ENCODE measurements at places on chromosomes 1 and 21.

DNA sequence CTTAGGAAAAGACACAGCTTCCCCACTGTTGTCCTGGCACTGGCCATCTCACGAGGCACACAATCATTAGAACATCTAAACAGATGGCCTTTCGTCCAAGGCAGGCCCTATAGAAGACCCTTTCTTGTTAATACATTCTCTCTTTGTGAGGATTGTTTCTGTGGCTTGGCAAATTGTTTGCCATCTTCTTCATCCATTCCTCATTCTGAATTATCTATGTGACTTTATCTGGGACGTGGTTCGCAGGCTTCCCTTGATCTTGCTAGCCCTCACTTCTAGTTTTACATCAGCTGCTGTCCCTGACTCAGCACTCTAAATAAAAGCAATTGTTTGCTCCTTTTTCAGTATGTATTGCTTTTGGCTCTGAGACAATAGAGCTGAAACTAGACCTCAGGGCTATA lies 101.1 kb upstream of the ZC3H11B start:
- DNase-seq = no peak

DNA sequence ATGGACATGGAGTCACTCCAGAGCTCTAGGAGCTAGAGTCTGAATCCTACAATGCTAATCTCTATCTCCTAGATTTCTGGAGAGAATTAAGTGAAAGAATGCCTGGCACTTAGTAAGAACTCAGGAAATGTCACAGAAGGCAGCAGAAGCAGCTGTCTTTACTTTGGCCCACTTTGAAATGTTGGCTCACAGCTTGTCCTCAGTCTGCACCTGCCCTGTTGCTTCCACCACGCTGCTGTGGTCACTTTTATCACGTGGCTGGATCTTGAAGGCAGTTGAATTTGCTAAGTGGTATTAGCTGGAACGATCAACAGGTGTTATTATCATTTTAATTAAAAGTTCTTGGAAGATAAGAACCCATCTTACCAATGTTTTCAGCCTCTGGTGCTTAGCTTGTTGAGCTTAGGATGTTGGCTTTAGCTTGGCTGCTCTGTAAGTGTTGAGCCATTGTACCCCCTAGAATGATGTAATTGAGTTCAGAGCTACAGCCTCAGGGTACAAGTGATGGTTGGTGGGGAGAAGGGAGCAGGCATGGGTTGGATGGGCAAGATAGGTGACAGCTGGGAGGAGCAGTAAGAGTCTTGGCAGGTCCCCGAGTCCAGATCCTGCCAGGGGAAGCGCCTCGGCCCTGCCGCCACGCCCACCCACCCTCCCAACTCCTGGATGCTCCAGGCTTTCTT lies 41.9 kb upstream of the EPS8L3 start:
- no peak for DNase-seq

DNA sequence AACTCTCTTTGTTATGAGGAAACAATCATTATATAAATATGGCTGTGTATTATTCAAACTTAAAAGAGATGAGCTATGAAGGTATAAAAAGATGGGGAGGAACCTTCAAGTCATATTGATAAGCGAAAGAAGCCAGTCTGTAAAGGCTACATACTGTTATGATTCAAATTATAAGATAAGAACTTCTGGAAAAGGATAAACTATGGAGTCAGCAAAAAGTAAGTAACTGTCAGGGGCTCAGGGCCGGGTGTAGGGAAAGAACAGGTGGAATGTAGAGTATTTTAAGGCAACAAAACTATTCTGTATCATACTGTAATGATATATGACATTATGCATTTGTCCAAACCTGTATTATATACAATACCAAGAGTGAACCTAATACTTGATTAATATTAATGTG lies 573.1 kb upstream of the ZRANB2 start:
- no peak for DNase-seq

DNA sequence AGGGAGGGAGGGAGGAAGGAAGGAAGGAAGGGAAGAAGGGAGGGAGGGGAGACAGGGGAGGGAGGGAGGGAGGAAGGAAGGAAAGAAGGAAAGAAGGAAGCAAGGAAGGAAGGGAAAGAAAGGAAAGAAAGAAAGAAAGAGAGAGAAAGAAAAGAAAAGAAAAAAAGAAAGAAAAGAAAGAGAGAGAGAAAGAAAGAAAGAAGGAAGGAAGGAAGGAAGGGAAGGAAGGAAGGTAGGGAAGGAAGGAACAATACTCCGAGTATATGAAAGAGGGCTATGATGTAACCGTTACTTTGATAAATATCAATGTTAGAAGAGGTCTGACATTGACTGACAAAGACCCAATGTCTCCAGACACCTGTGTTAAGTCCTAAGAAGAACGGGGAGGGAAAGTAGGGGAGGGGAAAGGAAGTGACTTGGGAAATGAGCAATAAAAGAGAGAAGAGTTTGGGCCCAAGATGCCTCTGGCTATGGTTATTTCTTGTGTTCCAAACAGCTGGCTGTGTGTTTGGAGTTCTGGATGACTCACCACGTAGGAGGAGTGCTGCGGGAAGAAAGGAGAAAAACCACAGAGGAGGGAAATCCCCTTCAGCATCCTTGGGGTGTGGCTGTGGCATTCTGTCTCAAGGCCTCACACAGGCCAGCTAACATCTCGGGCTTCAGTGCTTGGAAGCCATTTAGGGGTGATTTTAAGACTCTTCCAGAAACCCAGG lies 37.0 kb upstream of the RXRG start:
- DNase-seq = no peak
